Immature natural killer cell (primary cell): ENCODE measurements at places on chromosomes 2 and 18. TPM values are rescaled to one million over a fixed set of nuclear protein-coding genes. Genes with fewer than 3 reads are reported as not detected.

The MAPRE3 gene
- polyA plus RNA-seq = 1.7 TPM

The SLC38A11 gene
- not detected for polyA plus RNA-seq

The SKA1 gene
- 1.2 TPM for polyA plus RNA-seq

The NT5DC4 gene
- not detected for polyA plus RNA-seq

The PAIP2B gene
- polyA plus RNA-seq = 2.5 TPM

The TUBB8B gene
- polyA plus RNA-seq = not detected

The ALLC gene
- polyA plus RNA-seq = not detected

DNA sequence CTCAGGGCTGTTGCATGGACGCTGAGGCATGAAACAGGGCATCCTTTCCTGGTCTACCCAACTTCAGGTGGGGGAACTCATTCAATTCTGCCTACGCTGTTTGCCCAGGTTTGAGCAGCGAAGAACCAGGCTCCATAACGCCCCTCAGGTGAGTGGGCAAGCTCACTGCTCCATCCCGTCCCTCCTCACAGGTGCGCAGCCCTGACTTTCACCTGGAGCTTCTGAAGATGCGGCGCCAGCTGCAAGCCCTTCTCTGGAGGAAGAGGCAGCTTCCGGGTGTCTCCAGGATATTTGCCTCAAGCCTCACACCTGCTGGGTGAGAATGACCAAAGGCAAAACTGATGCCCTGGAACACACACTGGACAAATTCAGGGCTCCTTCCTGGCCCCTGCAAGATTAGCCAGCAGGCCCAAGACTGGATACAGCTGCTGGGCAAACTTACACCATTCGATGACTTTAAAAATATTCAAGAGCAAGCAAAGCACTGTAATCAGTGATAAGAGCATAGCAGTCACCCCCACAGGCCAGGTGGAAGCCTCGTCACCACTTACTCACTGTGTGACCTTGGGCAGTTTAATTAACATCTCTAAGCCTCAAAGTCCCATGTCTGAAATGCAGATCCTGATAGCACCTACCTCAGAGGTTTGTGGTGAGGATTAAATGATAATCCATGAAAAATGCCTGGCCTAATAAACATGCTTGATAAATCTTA, 97.7 kb downstream of the GYPC start:
- DNase-seq = no peak

DNA sequence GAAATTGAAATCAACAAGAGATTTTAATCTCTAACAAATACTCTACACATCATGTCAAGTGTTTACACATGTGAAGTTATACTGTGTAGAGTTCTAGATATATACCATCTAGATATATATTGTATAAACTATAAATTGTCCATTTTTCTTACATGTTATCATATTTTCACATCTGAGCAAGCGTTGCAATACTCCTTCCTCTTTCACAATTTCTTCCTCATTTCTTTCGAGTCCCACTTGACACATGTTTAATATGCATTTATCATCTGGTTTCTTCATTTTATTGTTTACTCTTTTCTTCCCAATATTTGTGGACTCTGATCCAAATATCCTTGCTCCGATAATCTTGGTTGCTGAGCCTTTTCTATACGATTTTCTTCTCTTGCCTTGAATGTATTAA, 50.2 kb downstream of the UNC80 start:
- DNase-seq = no peak

- no peak for DNase-seq
These were observed 42.9 kb upstream of the ASB1 start for GRCh38 chr2:238383743-238384380.

DNA sequence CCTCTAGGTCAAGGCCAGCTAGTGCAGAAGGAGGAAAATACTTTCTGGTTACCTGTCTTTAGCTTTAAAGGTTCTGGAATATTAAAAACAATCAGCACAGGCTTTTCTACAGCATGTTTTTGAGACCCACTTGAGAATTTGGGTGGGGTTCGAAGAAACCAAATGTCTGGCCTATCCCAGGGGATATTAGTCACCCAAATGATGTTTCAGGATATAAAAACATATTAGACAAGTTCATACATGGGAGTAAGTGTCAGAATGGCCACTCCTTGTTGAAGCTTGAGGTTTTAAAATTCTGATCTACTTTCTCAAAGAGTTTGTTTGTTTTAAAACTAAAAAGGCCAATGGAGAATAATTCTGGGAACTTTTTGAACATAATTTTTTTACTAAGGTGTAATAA, 158.6 kb upstream of the DLX2 start:
- DNase-seq = no peak

GRCh38 chr18:6962571-6963451, 154.8 kb downstream of the LAMA1 start:
- DNase-seq = no peak

DNA sequence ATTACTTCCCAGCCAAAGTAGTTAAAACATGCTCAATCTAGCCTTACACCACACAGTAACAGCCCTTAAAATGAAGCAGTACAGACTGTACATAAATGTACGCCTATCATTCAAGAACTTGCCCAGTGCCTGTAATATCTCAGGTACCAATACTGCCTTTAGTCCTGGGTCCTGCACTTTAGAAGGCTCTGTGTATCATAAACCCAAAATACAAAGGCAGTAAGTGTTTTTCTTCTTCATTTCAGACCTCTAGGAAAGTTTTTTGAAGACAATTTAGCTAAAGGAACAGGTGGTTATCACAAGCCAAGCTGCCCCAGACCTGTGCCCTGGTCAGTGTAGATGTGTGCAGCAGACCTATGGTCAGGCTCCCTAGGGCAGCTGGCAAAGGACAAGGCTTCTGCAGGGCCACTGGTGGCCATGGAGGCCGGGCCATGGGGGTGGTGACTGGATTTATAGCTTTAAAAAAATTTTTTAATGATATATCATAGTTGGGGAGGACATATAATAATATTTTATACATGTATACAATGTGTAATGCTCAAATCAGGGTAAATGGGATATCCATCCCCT, 18.8 kb downstream of the LPIN2 start:
- no peak for DNase-seq

DNA sequence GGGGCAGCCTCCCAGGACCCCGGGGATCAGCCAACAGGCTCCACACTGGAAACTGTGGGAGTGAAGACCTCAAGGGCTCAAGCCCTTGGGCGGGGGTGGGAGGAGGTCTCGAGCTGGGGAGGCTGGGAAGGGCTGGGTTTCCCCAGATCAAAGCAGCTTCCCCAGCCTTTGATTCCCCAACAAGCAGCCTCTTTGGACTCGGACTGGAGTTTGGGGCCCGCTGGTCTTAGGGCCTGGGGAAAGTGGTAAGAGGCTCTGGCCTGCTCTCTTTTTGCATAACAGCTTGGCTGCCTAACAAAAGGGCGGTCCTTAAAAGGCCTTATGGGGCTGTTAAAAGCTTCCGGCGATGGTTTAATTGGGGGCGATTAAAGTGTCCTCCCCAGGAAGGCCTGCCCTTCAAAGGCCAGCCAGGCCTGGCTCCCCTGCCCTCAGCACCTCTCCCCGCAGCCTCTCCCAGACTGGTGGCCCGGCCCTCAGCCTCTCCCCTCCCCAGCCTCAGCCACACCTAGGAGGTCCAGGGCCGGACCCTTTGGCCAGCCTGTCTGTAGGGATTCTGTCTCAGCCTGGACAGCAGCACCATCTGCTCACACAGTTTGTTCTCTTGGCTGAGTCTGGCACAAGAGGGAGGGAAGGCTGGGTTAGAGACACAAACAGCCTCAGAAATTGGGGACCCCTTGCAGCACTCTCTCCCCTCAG, 39.6 kb downstream of the ZFP36L2 start:
- no peak for DNase-seq

DNA sequence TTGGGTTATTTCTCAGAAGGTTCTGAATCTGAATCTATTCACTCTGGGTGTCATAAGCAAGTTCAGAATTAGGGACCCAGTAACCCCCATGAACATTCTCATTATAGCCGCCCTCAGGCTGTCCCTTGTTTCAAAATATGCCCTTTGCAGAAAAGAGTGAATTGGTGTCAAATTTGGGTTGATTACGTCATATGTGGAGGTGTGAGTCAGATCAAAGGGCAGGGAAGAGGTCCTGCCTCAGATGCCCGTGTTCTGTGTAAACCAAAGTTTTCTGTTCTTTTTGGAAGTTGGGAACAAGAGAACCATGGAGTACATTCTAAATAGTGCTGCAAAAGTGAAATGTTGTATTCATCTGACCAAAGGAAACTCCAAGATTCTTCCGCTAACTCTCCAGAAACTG, 5.8 kb downstream of the FAM110C start:
- no peak for DNase-seq

GRCh38 chr18:61702007-61702406, 190.8 kb downstream of the RNF152 start:
- DNase-seq = no peak

DNA sequence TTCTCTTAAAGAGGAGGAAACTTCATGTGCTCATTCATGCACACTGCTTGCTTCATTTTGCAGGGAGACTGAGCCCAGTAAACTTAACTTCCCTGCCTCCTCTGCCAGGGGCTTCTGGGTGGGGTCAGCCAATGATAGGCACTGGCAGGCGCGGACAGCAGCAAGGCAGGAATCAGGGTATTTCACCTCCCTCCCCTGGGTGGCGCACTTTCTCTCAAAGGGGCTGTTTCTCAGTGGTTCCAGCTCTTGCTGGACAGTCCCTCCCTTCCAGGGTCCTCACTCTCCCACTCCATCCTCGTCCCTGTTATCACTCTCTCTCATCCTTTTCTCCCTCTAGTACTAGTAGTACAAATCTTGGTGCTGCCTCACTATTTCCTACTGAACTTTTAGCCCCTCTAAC, 320.5 kb upstream of the ZNF521 start:
- DNase-seq = no peak
